Kidney epithelial cell (primary cell): ENCODE measurements at places on chromosomes 1 and 21. TPM values are rescaled to one million over a fixed set of nuclear protein-coding genes. Genes with fewer than 3 reads are reported as not detected.

GRCh38 chr1:39282537-39283216 lies 78.2 kb downstream of the MACF1 start:
- no peak for DNase-seq

- DNase-seq = no peak
Measured at GRCh38 chr1:209924390-209924789, 13.6 kb upstream of the SYT14 start.

- DNase-seq = no peak
Measured at GRCh38 chr1:205915354-205915990, 27.8 kb downstream of the SLC26A9 start.

GRCh38 chr1:93346421-93346993 lies 800 bp downstream of the DR1 start:
- DNase-seq = no peak

- DNase-seq = no peak
Measured at GRCh38 chr1:225460737-225461532, 33.1 kb upstream of the LBR start.

GRCh38 chr1:96901783-96902363 lies 180.3 kb downstream of the PTBP2 start:
- DNase-seq = no peak

- no peak for DNase-seq
Measured at GRCh38 chr21:45004481-45005247, 64.8 kb downstream of the SLX9 start.

DNA sequence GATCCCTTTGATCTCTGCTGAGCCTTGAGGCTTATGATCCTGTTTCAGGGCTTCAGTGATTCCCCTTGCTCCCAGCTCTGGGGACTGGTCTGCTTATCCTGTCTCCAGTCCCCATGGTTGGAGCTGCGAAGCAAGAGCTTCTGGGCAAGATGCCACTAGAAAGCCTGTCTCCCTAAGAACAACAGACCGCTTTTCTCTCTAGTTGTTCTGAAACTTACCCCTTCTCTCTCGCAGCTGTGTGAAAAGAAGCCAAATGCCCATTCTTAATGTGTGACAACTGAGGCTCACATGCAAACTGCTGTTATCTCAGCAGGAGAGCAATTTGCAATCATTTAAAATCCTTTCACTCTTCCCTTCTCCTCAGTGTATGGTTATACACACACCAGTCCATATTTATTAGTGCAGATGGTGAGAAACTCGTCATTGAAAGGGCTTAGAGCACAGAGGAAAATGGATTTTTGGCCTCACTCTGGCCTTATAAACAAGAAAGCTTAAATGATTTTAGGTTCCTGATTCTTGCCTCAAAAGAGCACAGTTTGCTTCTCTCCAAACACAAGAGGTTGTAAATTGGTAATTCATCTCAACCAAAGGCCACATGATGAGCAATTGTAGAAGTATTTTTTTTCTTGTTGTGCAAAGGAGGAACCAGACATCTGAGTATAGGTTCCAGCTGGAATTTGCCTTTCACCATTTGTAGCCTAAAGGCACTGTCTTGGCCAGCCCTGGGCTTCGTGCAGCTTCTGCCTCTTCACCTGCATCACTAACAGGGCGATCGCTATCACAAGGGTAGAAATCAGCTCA lies 179.2 kb upstream of the LMO4 start:
- DNase-seq = no peak

DNA sequence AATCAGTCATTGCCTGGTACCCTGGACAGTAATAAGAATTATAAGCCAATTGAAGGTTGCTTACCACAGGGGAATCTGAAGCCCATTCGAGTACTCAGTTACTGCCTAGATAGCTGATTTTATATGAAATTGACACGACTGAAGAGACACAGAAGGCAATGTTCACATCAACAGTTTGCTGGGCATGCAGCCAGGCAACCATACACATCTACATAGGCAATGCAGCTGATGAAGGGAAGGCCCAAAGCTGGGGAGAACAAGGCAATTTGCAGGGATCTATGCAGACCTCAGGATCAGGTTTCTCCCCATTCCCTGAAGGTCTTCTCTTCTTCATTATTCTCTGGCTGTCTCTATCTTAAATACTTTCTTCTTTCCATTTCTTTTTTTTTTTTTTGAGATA lies 448.7 kb downstream of the PTBP2 start:
- DNase-seq = no peak

DNA sequence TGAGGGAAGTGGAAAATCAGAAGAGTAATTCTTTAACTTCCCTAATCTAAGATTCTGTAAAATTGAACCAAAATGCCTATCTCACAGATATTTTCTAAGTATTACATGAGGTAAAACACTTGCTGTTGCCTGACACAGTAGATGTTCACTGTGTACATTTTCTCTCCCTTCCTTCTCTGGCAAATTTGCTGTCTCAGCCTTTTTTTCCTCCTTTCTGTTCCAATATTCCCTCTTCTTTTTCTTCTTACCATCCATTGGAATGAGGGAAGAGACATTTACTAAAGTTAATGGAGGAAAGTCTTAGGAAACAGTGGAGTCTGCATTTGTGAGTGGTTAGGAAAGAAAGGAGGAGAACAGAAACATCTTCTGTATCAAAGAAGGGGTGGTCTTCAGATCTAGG lies 239.9 kb downstream of the ZP4 start:
- no peak for DNase-seq

GRCh38 chr21:35119501-35120047 lies 70.5 kb upstream of the RUNX1 start:
- DNase-seq = no peak

- DNase-seq = no peak
Measured at GRCh38 chr1:168273575-168273974, 7.1 kb upstream of the TBX19 start.

- no peak for DNase-seq
Measured at GRCh38 chr1:1204425-1204920, 1.9 kb downstream of the TNFRSF18 start.

DNA sequence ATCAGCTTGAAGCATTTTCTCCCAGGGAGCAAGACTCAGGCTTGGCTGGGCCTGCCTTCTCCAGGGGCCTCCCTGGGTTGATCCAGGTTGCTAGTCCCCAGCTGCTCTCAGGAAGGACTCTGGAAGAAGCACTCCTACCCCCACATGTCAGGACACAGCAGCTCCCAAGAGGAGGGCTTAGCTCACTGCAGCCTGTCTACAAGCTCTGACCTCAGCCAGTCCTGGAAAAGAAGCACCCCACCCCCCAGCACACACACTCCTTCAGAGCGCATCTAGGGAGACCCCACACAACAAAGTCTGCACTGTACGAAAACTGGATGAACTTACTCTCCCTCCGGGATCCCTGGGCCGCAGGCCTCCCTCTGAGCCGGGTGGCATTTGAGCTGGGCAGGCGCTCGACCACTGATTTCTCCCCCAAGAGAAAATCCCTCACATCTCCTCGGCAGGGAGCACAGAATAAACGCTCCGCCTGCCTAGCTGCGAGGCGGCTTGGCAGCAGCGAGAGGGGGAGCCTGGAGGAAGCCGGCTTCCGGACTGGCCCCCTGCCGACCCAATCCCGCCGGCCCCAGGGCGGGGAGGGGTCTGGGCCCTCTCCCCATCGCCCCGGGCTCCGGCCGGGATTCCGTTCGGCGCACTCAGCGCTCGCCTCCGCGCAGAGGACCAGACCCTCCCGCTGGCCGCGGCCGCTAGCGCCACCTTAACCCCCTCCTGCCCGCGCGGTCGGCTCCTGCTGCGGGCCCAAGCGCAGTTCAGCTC lies at the start of gene KCNA2:
Gene KCNA2 (minus strand): TSS at position 458 of the 756 bp plus-strand sequence. CDS start 1,576 bp downstream, outside the sequence.
- DNase-seq = no peak

DNA sequence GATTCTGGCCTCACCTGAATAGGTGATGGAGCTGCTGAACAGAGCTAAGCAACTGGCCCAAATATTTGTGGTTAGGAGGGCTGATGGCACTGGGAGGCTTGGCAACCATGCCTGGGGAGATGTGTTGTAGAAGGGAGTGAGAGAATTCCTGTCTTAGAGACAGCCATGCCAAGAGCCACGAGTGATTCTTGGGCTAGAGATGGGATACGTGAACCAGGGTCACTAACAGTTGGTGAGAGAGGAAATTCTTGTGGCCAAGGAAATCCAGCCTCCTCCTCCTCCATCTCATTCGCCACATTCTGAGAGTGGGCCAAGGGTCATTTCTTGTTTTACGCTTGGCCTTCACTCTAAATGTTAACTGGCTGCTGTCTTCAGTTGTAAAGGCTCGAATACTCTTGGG lies 46.3 kb downstream of the NGF start:
- no peak for DNase-seq

DNA sequence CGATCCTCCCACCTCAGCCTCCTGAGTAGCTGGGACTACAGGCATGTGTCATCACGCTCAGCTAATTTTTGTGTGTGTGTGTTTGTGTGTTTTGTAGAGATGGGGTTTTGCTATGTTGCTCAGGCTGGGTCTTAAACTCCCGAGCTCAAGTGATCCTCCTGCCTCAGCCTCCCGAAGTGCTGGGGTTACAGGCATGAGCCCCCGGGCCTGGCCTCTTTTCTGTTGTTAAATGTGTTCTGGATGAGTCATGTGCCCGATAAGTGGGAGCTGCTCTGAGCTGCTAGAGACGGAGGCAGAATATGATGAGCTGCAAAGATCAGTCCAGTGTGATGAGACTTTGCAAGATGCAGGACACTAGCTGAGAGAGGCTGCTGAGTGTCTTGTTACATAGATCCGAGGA lies 75.5 kb downstream of the VPS13D start:
- DNase-seq = no peak

DNA sequence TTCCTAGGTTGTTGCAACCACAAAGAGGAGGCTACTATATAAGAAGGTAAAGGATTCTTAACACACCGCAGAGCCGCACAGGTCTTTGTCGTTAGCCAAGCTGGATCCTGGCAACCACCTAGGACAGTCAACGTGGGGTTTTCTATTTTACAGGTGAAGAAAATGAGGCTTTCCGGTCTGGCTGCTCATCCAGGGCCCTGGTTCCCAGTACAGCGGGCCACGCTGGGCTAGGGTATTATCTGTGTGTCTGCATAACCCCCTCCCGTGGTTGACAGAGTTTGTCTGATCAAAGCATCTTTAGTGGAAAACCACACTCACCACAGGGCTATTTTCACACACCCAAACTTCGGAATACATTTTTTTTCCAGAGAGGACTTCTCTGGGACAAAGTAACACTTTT lies 39.0 kb upstream of the PDE9A start:
- DNase-seq = no peak

- no peak for DNase-seq
Measured at GRCh38 chr1:14055442-14056223, 355.6 kb downstream of the PRDM2 start.

- DNase-seq = peak; percentile 45
Measured at GRCh38 chr1:21520899-21521716, 11.9 kb downstream of the ALPL start.

DNA sequence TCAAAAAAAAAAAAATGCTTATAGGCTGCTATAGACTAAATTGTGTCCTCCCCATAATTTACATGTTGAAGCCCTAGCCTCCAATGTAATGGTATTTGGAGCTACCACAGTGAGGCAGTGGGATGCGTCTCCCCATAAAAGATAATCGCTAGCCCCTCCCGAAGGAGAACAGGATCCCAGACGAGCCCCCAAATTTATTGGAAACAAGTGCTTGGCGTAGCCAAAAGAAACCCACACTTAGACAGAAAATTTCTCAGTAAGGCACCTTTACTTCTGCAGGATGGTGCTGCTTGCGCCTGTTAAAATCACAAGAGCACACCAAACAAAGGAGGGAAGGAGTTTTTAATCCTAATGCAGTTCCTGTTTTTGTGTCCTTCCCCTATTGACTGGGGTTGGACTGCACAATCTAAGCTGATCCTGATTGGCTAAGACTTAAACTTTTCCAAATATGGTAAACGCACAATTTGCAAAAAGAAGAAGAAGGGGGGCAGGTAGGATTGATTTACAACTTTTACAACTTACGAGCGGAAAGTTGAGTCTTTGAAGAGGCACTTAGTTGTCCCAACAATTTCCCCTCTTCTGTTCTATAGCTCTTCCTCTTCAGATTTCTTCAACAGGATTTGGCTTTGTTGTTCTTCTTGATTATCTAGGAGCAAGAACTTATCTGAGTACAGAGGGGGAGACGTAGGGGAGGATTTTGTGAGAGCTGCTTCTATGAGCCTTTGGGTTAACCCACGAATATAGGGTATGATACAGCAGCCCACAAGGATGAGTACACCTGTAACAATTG lies 3.0 kb upstream of the IPP start:
- no peak for DNase-seq

DNA sequence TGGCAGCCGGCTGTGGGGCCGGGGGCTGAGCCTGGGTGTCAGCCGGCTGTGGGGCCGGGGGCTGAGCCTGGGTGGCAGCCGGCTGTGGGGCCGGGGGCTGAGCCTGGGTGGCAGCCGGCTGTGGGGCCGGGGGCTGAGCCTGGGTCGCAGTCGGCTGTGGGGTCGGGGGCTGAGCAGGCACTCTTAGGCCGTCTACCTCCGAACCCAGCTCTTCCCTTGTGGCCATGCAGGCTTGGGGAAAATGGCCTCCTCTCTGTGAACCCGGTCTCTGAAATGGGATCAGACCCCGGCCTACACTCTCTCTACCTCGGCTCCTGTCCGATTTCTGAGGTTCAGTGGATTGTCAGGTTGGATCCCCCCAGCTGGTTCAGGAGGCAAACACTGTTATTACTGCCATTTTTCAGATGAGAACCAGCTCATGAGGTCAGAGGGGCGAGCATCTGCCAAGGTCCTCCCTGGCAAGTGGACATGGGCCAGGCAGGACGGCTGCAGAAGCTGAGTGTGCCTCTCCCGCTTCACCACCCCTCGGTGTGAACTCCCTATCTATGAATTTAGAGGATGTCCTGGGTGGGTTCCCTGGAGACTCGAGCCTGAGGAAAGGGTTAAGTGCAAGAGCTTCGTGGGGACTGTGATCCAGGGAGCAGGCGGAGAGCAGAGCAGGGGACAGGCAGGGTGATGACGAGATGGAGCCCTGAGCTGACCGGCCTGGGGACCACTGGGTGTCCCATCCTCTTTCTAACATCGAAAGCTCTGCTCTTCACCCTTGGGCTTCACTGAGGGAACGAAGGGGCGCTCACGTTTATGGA lies 10.9 kb upstream of the COL18A1 start:
- no peak for DNase-seq

- DNase-seq = no peak
Measured at GRCh38 chr1:19354531-19354981, 42.4 kb downstream of the SLC66A1 start.

DNA sequence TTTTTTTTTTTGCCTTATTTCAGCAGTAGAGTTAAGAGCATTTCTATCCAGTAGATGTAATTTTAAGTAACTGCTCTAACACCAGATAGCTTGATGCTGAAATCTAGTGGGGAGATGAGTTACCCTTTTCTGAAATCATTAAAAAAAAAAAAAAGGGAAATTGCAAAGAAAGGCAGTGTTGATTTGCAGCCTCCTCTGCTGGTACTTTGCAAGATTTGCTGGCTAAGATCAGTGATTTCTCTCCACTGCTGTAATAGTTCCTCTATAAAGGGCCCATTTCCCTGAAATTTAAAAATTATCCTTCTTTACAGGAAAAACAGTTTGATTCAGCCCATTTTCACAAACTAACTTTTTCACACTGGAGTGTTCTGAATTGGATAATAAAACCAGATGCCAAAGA lies 120.6 kb downstream of the PTBP2 start:
- no peak for DNase-seq

NPR1 gene
- total RNA-seq = 2.0 and 2.1 TPM in 2 replicates

GJB3 gene
- 29.7 and 30.0 TPM in 2 replicates for total RNA-seq

PGLYRP4 gene
- 0.07 and 0.71 TPM in 2 replicates for total RNA-seq

DNAH14 gene
- 30.8 and 32.6 TPM in 2 replicates for total RNA-seq

TSPAN1 gene
- total RNA-seq = 52.7 and 68.5 TPM in 2 replicates

RGS13 gene
- total RNA-seq = not detected in 2 replicates

DCST1 gene
- not detected in 2 replicates for total RNA-seq

CRYBG2 gene
- 2.7 and 18.6 TPM in 2 replicates for total RNA-seq

ICOSLG gene
- total RNA-seq = 1.6 and 2.9 TPM in 2 replicates

CD160 gene
- not detected in 2 replicates for total RNA-seq
